ENCODE measurements at places on chromosomes 12 and 14. TPM values are rescaled to one million over a fixed set of nuclear protein-coding genes. Genes with fewer than 3 reads are reported as not detected.

The CLEC14A gene
- 0.24 TPM for total RNA-seq

The SYCP3 gene
- total RNA-seq: not detected

The CIDEB gene
- 1.4 TPM for total RNA-seq

The PTGER2 gene
- not detected for total RNA-seq

The KRT85 gene
- total RNA-seq: not detected

The AICDA gene
- total RNA-seq: 0.48 TPM

The JPH4 gene
- not detected for total RNA-seq

The FOXA1 gene
- 2.9 TPM for total RNA-seq

The LRRC10 gene
- not detected for total RNA-seq

The TAS2R9 gene
- total RNA-seq: not detected

The TRAFD1 gene
- 28.8 TPM for total RNA-seq

The TPH2 gene
- total RNA-seq: not detected

The CCDC175 gene
- not detected for total RNA-seq

The COX8C gene
- not detected for total RNA-seq

The CTSG gene
- total RNA-seq: not detected

The DENND5B gene
- total RNA-seq: 3.6 TPM

The ULK1 gene
- 6.7 TPM for total RNA-seq

The EFS gene
- total RNA-seq: 7.7 TPM

The KERA gene
- total RNA-seq: not detected

The TAS2R50 gene
- 0.96 TPM for total RNA-seq

The ITGA5 gene
- total RNA-seq: 111 TPM

The RPGRIP1 gene
- not detected for total RNA-seq

The EDDM3A gene
- not detected for total RNA-seq

The SMARCD1 gene
- 31.8 TPM for total RNA-seq

The MYO1H gene
- total RNA-seq: not detected

The POLE2 gene
- 2.3 TPM for total RNA-seq

The RFLNA gene
- total RNA-seq: 12.0 TPM

The CD163 gene
- not detected for total RNA-seq

The GALNT16 gene
- not detected for total RNA-seq

The KRT72 gene
- not detected for total RNA-seq

The USP44 gene
- total RNA-seq: 0.96 TPM

The MANSC4 gene
- total RNA-seq: not detected

The RDH16 gene
- 0.64 TPM for total RNA-seq

The SAMD15 gene
- 0.72 TPM for total RNA-seq

The DERA gene
- total RNA-seq: 73.1 TPM

The NFE2 gene
- total RNA-seq: under 0.01 TPM

The MARCHF9 gene
- 7.7 TPM for total RNA-seq

The IFNG gene
- not detected for total RNA-seq

The CDH24 gene
- total RNA-seq: 4.3 TPM

The GYS2 gene
- not detected for total RNA-seq

The ALKBH2 gene
- 43.7 TPM for total RNA-seq

The TEX22 gene
- 0.21 TPM for total RNA-seq

The ADCY4 gene
- 1.7 TPM for total RNA-seq

The PRPH gene
- total RNA-seq: not detected

All from tracheal epithelial cell (primary cell).